Small intestine (tissue), 16 donors: ENCODE measurements at places on chromosomes 11 and 22.

GRCh38 chr11:14789879-14790484 is 102.0 kb downstream of the CYP2R1 start:
- DNase-seq = peak; percentile 29

DNA sequence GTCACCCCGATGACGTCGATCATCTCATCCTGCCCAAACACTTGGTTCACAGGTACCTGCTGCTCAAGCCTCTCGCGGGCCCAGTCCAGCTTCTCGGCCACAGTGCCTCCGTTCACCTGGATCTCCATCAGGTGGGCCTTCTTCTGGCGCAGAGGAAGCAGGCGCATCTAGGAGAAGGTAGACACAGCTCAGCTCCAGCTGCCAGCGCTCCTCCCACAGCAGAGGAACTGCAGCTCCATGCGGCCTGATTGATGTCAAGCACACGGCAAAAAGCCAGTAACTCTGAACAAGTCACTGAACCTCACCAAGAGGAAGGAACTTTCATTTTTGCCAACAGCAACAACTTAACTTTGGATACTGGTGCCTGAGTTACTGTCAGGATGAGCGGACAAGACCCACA is 4.0 kb downstream of the RPL3 start:
- no peak for DNase-seq

GRCh38 chr22:36194971-36195370 is 6.6 kb downstream of the APOL4 start:
- DNase-seq = peak; percentile 71

DNA sequence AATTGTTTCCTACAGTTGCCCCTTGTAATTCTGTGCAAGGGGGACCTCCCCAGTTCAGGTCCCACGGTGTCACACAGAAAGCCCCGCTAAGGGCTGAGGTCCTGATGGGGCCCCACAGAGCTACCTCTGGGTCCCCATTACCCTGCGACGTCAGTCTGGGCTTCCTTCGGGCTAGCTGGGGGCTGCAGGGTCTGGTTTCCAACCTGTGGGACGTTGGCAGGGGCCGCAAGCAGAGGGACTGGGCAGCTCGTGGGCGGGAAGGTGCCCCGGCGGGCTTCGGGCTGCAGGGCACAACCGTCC is 698 bp downstream of the SLC37A4 start:
- DNase-seq = peak; percentile 16

DNA sequence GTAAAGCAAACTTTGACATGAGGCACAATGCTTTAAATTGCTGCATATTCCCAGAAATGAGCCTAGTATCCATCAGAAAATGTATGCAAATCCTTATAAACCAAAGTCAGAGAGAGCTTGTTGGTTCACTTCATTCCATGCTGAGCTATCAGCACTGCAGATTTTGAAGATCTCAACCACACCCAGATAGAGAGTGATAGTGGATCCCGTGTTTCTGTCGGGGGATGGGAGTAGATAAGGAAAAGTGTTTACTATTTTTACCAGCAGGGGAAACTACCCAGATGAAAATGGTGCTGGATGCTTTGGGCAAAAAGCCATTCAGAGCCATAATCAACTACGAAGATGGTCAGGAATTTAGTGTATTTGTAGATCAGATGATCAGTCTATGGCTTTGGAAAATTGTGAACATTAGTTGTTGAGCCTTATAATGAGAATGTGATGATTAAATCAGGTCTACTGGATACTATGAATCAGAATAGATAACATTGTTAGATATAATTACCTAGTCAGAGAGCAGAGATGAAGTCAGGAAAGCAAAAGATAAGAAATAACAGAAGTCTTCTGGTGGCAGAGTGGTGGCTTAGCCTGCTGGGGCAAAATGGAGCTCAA is 10.8 kb downstream of the OR51B6 start:
- DNase-seq = no peak
